ENCODE measurements at places on chromosomes 4 and X.

- peak; percentile 2 for DNase-seq
Observed at GRCh38 chr4:44760142-44760898, 34.0 kb upstream of the GNPDA2 start.

GRCh38 chrX:137032841-137033773 lies 688 bp downstream of the GPR101 start:
- DNase-seq = no peak

DNA sequence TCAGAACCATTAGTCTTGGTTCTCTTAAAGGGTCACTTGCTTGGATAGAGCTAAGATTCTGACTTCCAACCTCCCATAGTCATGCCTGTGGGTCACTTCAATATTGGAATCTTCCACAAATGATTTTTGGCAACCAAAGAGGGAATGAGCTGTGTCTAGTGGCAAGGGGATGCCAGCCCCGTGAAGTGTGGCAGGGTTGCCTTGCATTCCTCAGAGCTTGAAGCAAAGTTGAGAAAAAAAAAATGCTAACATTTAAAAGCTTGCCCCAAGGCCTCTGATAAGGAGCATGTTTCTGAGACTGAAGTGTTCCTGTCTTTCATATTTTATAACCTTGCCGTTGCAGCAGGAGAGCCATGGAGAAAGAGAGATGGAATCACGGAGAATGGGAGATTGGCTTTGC lies 120.2 kb downstream of the PAPSS1 start:
- no peak for DNase-seq

GRCh38 chrX:153361781-153362397 lies 27.9 kb downstream of the ZNF275 start:
- DNase-seq = no peak

DNA sequence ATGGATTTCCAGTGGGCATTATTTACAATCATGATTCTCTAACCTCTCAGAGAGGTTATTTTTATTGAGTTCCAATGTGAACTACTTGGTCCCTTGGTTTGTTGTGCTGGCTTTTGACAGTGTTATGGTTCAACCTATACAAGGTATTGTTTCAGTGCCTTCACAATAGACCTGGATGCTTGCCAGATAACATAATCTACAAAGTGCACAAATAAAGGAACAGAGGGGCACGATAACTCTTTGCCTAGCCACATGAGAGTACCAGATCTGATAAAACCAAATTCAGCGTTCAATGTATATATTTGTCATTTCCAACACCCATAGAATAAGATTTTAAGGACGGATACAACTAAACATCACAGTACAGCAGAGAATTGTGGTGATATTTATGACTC lies 120.8 kb downstream of the RASL11B start:
- DNase-seq = no peak

GRCh38 chr4:86586626-86587380 lies 7.3 kb upstream of the PTPN13 start:
- DNase-seq = no peak

GRCh38 chrX:71930298-71930697 lies 19.7 kb downstream of the NHSL2 start:
- no peak for DNase-seq

GRCh38 chr4:38581426-38582106 lies 82.4 kb upstream of the KLF3 start:
- no peak for DNase-seq

- DNase-seq = no peak
Observed at GRCh38 chrX:136825771-136826170, 45.0 kb upstream of the ARHGEF6 start.

DNA sequence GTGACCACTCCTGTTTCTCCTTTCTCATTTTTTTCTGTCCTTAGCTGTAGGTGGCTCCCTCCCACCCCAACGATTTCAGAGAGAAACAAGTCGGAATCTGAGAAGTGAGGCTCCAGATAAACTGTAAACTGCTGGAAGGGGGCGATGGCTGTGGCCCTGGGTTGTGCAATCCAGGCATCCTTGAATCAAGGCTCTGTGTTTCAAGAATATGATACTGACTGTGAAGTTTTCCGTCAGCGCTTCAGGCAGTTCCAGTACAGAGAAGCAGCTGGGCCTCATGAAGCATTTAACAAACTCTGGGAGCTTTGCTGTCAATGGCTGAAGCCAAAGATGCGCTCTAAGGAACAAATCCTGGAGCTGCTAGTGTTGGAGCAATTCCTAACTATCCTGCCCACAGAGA lies 37.7 kb downstream of the ETDC start:
- DNase-seq = no peak

- peak; percentile 14 for DNase-seq
Observed at GRCh38 chr4:37837446-37837845, 11.0 kb downstream of the PGM2 start.

DNA sequence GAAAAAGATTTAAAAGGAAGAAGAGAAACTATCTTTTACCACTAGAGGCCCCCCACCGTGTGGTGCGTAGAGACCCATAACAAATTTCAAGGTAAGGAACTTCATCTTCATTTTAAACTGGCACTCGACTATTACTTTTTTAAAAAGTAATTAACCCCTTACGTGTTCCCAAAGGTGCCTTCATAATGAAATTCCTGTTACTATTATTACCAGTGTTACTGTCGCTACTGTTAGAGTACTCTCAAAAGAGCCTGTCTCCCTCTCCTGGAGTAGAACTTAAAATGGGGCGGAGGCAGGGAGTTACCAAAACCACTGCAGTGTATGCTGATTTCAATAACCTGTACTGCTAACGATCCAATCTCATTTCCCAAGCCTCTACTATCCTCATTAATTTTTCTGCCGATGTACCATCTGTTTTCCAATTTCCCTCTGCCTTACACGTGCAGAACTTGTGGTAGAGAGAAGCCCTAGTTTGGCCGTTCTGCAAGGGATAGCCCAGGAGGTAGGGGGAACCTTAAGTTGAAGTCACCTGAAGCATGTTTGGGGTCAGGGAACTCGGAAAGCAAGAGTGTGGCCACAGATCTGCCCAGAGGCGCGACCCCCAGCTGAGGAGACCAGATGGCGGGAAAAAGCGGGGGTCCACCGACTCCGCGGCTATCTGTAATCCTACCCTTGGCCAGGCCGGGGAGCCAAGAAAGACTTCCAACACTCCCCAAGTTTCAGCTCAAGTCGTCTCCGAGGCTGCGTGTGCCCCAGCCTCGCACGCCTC lies 720 bp upstream of the STK26 start:
- peak; percentile 32 for DNase-seq

DNA sequence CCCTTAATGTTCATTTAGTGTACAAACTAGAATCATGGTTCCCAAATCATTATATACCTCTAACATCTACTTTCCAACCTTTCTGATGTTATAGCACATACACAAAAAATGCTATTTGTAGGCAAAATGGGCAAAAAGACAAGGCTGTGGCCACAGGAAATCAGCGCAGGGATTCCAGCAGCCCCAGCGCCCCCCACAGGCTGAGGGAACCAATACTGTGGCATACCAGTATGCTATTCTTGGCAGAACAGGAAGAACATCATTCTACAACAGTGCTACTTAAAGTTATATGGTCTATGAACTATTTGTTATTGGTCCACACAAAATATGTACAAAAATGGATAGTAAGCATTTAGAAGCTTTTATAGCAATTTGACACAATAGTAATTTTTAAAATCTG lies 25.3 kb downstream of the STEEP1 start:
- peak; percentile 39 for DNase-seq

GRCh38 chr4:119317990-119318389 lies 3.9 kb downstream of the FABP2 start:
- DNase-seq = no peak

GRCh38 chrX:99172958-99173357 lies 1237.1 kb downstream of the PCDH19 start:
- no peak for DNase-seq

- no peak for DNase-seq
Observed at GRCh38 chrX:38661561-38661960, 100.2 kb downstream of the TSPAN7 start.

DNA sequence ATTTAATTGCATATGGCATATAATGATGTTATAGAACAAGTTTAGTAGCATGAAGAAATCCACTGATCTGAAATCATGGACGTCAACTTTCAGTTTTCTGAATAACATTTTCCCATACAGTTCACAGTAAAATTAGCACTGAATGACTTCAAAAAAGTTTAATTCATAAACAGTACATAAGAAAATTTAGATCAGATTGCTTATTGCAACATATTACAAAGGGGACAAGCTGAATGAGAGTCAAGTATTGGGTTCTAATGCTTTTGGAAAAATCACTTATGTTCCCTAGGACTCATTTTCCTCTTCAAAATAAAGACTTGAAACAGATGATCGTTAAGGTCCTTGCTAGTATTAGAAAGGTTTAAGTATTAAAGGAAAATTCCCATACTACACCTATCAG lies 898.3 kb upstream of the INTU start:
- DNase-seq = no peak

- no peak for DNase-seq
Observed at GRCh38 chr4:176896211-176896610, 103.5 kb upstream of the VEGFC start.

GRCh38 chrX:8126648-8127047 lies 44.4 kb downstream of the VCX2 start:
- no peak for DNase-seq

DNA sequence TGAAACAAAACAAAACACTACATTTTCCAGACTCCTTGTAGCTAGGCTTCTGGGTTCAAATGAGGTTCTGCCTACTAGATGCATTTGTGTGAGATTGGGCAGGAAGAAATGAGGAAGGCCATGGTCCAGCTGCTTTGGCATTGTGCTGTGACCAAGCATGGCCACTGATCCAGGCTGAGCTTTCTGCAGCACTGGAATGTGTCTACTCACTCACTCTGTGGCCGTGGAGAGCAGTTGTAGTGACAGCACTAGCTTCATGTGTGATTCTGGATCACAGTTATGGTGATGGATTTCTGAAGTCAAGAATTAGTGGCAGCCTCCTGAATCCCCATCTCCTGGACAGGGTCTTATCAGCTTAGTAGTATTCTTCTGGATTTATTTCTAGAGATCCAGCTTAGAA lies 358.9 kb downstream of the GPAT3 start:
- DNase-seq = no peak

DNA sequence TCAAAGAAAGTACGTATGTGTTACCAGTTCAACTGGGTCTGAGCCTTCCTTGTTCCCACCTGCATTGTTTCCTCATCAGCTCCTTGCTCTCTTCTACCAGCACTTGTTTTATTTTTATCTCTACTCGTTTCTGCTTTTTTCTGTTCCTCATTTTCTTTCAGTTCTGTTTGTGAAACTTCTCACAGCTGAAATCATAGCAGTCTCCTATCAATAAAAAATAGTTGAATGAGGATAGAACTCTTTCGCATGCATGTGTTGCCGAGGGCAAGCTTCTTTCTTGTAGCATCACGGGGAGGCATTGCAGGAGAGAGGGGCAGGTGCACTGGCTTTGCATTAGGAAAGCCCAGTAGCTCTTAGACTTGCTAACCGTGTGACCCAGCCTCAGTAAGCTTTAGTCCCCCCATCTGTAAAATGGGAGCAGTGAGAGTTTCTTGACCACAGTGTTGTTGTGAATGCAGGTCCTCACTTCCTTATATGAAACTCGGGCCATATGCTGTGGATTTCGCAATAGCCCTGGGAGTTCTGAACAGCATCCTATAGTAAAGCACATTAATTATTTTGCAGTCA lies 24.7 kb downstream of the OFD1 start:
- no peak for DNase-seq

GRCh38 chr4:80237992-80238391 lies 28.5 kb upstream of the FGF5 start:
- DNase-seq = no peak

- peak; percentile 46 for DNase-seq
Observed at GRCh38 chr4:3250956-3251690, 2.2 kb downstream of the MSANTD1 start.

- DNase-seq = peak; percentile 48
Observed at GRCh38 chrX:150361070-150361776, 1.9 kb upstream of the MAMLD1 start.

- DNase-seq = peak; percentile 60
Observed at GRCh38 chrX:70494441-70494840, 49.8 kb downstream of the DLG3 start.

Measured in activated CD8-positive, alpha-beta T cell treated with anti-CD3 and anti-CD28 coated beads for 36 hours (primary cell).